ENCODE measurements at places on chromosomes 1 and 21. TPM values are rescaled to one million over a fixed set of nuclear protein-coding genes. Genes with fewer than 3 reads are reported as not detected.

- no peaks in the 10 kb centered on the region for H3K27me3 ChIP-seq
- no peaks in the 10 kb centered on the region for H3K36me3 ChIP-seq
- no peak overlapping the region for H3K4me3 ChIP-seq
- H3K4me1 ChIP-seq, result no peaks in the 10 kb centered on the region
These were observed 22.4 kb upstream of the FCER1A start for GRCh38 chr1:159279773-159280172.

DRAM2 gene
- total RNA-seq, result 88.8 TPM

TMCC2 gene
- 0.88 TPM for total RNA-seq

DNA sequence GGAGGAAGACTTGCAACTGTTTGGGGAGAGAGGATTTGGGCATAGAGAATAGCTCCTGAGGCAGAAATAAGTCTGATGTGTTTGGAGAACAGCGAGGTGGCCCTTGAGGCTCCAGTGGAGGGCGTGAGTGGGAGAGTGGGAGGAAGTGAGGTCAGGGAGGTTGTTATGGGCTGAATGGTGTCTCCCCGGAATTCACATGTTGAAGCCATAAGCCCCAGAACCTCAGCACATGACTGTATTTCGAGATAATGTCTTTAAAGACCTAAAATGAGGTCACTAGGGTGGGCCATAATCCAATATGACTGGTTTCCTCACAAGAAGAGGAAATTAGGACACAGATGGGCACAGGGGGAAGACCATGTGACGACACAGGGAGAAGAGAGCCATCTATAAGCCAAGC, 17.9 kb upstream of the APP start:
- H3K4me1 ChIP-seq, result no peaks in the 10 kb centered on the region
- no peak overlapping the region for H3K27ac ChIP-seq
- no peak for DNase-seq
- no peaks in the 10 kb centered on the region for H3K36me3 ChIP-seq
- no peak overlapping the region for H3K4me3 ChIP-seq
- no peaks in the 10 kb centered on the region for H3K27me3 ChIP-seq

GRCh38 chr1:148372731-148373130, 110.4 kb downstream of the PPIAL4G start:
- H3K27me3 ChIP-seq, result no peaks in the 10 kb centered on the region
- H3K27ac ChIP-seq, result peak overlapping the region; percentile 47
- peaks cover 6% of the 10 kb centered on the region for H3K4me1 ChIP-seq
- no peaks in the 10 kb centered on the region for H3K36me3 ChIP-seq
- no peak overlapping the region for H3K4me3 ChIP-seq

- H3K36me3 ChIP-seq, result no peaks in the 10 kb centered on the region
- no peaks in the 10 kb centered on the region for H3K27me3 ChIP-seq
- peaks cover 11% of the 10 kb centered on the region for H3K4me1 ChIP-seq
- H3K4me3 ChIP-seq, result no peak overlapping the region
- H3K27ac ChIP-seq, result no peak overlapping the region
These were observed 27.4 kb downstream of the SLC5A9 start for GRCh38 chr1:48249868-48250267.

DNA sequence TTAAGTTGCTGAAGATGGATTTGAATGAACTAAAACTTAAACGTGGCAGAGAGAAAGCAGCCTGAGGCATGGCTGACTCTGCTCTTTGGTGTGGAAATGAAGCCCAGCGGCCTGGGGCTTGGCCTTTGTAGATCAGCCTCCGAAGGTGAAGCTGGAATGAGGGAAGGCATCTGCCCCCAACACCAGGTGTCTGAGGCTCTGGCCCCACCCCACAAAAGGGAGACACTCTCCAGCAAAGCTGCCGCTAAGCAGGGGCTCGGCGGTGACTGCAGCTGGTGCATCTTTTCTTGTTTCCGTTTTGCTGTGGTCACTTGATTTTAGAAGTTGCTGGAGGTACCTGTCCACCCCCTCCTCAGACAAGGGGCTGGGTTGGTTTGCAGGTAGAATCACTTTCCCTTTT, 38.2 kb upstream of the NID1 start:
- H3K4me1 ChIP-seq, result no peaks in the 10 kb centered on the region
- H3K4me3 ChIP-seq, result no peak overlapping the region
- H3K27me3 ChIP-seq, result no peaks in the 10 kb centered on the region
- H3K27ac ChIP-seq, result no peak overlapping the region
- no peak for DNase-seq

DNA sequence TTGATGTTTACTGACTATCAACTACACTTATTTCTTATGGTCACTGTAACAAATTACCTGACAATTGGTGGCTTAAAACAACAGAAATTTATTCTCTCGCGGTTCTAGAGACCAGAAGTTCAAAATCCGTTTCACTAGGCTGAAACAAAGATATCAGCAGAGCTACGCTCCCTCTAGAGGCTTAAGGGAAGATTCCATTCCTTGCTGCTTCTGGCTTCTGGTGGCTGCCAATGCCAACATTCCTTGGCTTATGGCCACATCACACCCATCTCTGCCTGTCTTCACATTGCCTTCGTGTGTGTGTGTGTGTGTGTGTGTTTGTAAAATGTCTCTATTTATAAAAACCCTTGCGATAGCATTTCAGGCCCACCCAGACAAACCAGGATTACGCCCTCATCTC, 66.4 kb downstream of the LMX1A start:
- no peaks in the 10 kb centered on the region for H3K4me1 ChIP-seq
- DNase-seq, result no peak
- H3K27ac ChIP-seq, result no peak overlapping the region

ATP1A2 gene
- total RNA-seq, result 1.5 TPM

DNA sequence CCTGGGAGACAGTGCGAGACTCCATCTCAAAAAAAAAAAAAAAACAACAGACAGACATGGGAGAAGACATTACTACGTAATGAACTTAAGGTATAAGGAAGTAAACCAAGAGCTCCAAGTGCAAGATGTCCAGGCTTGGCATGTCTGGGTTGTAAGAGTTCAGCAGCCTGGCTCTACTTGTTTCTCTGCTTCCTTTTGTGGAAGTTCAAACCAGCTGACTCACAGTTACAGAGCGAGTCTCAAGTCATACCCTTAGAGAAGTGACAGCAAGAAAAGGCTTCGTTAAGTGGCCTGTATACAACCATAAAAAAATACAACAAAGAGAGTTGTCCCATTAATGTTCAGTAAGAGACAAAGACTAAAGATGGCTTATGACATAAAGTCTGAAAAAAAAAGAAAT, 1.3 kb downstream of the RIT1 start:
- H3K27ac ChIP-seq, result peak overlapping the region; percentile 91
- H3K4me1 ChIP-seq, result no peaks in the 10 kb centered on the region
- H3K4me3 ChIP-seq, result no peak overlapping the region
- H3K27me3 ChIP-seq, result no peaks in the 10 kb centered on the region
- H3K36me3 ChIP-seq, result peaks cover 10% of the 10 kb centered on the region
- no peak for DNase-seq

DNA sequence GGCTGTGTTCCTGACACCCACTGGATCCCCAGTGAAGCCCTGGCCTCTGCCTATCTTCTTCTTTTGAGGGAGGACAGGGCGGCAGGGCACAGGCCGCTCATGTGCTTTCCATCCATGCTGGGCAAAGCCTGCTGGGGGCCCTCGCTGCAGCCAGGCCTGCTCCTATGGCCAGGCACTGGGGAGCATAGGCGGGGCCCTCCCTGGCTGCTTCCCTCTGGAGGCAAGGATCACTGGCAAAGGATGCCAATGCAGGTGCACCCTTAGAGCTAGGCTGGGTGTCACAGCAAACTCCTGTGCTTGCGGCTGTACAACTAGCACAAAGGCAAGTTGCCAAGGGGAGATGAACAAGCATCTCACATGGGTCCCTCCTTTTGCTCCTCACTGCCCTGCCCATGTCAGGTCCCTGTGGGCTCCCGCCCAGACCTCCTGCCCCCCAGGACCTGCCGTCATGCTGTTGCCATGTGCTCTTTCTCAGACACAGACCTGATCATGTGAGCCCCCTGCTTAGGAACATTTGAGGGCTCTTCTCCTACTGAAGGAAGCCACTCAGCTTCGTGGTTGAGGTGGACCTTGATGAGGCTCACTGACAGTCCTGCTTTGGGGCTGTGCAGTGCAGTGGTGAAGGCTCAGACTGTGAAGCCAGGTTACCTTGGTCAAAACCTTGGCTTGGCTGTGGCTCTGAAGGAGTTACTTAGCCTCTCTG, 393.6 kb downstream of the PTPRU start:
- H3K27me3 ChIP-seq, result no peaks in the 10 kb centered on the region
- H3K4me1 ChIP-seq, result no peaks in the 10 kb centered on the region
- H3K27ac ChIP-seq, result no peak overlapping the region
- DNase-seq, result peak; percentile 7
- H3K36me3 ChIP-seq, result no peaks in the 10 kb centered on the region

DNA sequence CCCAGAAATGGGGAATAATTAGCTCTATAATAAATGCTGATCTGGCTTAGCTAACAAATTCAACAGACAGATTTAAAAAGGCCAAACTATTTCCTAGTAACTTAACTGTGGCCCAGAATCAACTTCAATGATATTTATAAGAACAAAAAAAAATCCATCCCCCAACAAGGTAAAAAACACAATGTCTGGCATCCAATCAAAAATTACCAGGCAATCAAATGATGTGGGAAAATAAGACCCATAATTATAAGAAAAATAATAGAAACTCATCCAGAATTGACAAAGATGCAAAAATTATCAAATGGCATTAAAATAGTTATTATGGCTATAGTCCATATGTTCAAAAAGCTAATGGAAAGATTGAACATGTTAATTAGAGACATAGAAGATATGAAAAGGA, 42.4 kb upstream of the CDC14A start:
- DNase-seq, result no peak
- no peaks in the 10 kb centered on the region for H3K27me3 ChIP-seq
- H3K27ac ChIP-seq, result no peak overlapping the region
- no peaks in the 10 kb centered on the region for H3K4me1 ChIP-seq
- H3K36me3 ChIP-seq, result no peaks in the 10 kb centered on the region

FRRS1 gene
- total RNA-seq, result 16.7 TPM

GRCh38 chr1:228804640-228805413, 69.5 kb downstream of the RHOU start:
- H3K4me1 ChIP-seq, result no peaks in the 10 kb centered on the region
- no peak for DNase-seq
- H3K27ac ChIP-seq, result no peak overlapping the region
- no peak overlapping the region for H3K4me3 ChIP-seq

GRCh38 chr21:17454315-17455027, 58.4 kb upstream of the CXADR start:
- H3K27me3 ChIP-seq, result no peaks in the 10 kb centered on the region
- peak; percentile 21 for DNase-seq
- H3K36me3 ChIP-seq, result no peaks in the 10 kb centered on the region
- H3K4me1 ChIP-seq, result no peaks in the 10 kb centered on the region
- H3K4me3 ChIP-seq, result no peak overlapping the region

- H3K27me3 ChIP-seq, result no peaks in the 10 kb centered on the region
- H3K4me1 ChIP-seq, result no peaks in the 10 kb centered on the region
- no peak for DNase-seq
- H3K27ac ChIP-seq, result no peak overlapping the region
- no peak overlapping the region for H3K4me3 ChIP-seq
- no peaks in the 10 kb centered on the region for H3K36me3 ChIP-seq
These were observed 1012.7 kb downstream of the ADGRL2 start for GRCh38 chr1:82813386-82813785.

DNA sequence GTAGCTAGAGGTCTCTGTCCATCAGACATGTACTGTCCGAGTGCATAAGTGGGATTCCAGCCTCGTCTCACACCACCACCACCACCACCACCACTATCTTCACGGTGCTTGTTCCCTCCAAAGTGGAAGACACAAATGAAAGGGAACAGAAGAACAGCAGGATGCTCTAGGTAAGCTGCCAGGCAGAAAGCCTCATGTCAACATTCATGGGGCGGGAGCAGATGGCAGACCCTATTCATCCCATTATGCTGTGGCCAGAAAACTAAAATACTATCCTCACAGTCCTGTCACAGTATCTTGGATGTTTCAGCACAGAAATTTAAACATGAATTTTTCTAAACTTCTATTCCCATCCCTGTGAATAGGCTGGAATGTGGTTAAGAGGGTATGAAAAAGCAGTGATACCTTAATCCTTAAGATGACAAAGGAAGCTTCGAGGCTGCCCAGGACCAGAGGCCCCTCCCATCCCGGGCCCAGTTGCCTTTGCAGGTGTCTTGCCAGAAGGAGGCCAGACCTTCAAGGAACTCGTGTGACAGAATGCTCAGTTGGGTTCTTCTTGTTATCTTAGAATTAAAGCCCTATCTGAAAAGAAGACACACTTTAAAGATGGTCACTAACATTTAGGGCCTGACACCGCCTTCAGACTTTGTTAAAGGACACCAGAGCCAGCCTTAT, 24.7 kb downstream of the APCS start:
- H3K27ac ChIP-seq, result no peak overlapping the region
- DNase-seq, result no peak

- no peak overlapping the region for H3K27ac ChIP-seq
- H3K27me3 ChIP-seq, result no peaks in the 10 kb centered on the region
- no peak overlapping the region for H3K4me3 ChIP-seq
- H3K4me1 ChIP-seq, result peaks cover 10% of the 10 kb centered on the region
- H3K36me3 ChIP-seq, result no peaks in the 10 kb centered on the region
- DNase-seq, result no peak
These were observed 81.1 kb downstream of the SIK1 start for GRCh38 chr21:43345746-43346409.

GRCh38 chr1:106613068-106613467, 443.4 kb upstream of the PRMT6 start:
- no peaks in the 10 kb centered on the region for H3K27me3 ChIP-seq
- H3K36me3 ChIP-seq, result no peaks in the 10 kb centered on the region
- H3K27ac ChIP-seq, result no peak overlapping the region
- H3K4me1 ChIP-seq, result no peaks in the 10 kb centered on the region
- H3K4me3 ChIP-seq, result no peak overlapping the region

GRCh38 chr1:51966559-51966958, 23.9 kb downstream of the RAB3B start:
- H3K27me3 ChIP-seq, result no peaks in the 10 kb centered on the region
- H3K36me3 ChIP-seq, result no peaks in the 10 kb centered on the region
- H3K4me3 ChIP-seq, result no peak overlapping the region
- H3K4me1 ChIP-seq, result no peaks in the 10 kb centered on the region

RAB42 gene
- 2.3 TPM for total RNA-seq

GRCh38 chr1:24896596-24897262, 33.3 kb downstream of the RUNX3 start:
- H3K4me3 ChIP-seq, result no peak overlapping the region
- no peaks in the 10 kb centered on the region for H3K36me3 ChIP-seq
- no peaks in the 10 kb centered on the region for H3K27me3 ChIP-seq
- DNase-seq, result peak; percentile 14

Data from colonic mucosa (tissue), 4 donors.